Choroid plexus epithelial cell (primary cell): ENCODE measurements at places on chromosomes 7 and 10.

DNA sequence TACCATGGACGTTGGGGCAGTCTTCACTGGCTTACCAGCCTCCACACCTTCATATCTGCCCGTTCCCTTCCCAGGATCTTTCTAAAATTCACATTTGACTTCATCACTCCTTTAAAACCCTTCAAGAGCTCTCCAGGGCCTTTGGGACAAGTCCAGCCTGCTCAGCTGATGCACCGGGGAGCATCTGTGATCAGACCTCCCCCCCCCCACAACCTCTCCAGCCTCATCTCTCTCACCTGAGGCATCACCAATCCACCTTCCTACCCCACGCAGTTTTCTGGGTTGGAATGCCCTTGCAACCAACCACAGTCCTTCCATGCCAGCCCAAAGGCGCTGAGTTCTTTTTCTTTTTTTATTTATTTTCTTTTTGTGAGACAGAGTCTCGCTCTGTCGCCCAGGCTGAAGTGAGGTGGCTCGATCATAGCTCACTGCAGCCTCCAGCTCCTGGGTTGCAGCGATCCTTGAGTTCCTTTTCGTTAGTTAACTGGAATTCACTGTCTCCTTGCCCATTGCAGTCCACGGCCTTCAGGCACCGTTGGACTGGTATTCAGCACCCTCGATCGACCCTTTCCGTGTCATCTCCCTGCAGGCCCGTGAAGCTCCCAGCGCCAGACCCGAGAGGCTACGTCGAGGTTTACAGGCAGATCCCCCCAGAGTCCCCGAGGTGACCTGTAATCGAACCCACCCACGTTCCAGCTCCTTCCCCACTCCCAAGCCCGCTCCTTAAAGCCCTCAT is 654 bp downstream of the ALKBH4 start:
- DNase-seq = peak; percentile 40

- peak; percentile 65 for DNase-seq
Measured at GRCh38 chr10:125768219-125768855, 7.3 kb downstream of the MMP21 start.

DNA sequence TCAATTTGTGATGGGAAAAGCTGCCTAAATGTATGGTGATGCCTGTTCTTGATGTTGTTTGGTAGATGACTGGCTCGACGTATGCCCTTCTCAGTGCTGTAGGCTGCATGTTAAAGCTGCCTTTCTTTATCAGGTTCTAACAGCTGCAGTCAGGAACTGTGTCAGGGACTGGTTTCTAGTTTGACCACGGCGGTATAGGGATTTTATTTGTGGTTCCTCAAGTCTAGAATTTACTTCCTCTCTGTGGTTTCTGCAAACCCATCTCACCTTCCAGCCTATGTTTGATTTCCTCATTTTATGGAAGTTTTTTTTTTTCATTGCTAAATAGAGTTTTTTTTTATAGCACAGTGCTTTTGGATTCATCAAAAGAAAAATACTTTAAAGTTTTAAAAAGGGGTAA is 26.5 kb downstream of the LMTK2 start:
- peak; percentile 36 for DNase-seq

- DNase-seq = peak; percentile 34
Measured at GRCh38 chr10:101997803-101998202, 58.2 kb downstream of the ARMH3 start.

DNA sequence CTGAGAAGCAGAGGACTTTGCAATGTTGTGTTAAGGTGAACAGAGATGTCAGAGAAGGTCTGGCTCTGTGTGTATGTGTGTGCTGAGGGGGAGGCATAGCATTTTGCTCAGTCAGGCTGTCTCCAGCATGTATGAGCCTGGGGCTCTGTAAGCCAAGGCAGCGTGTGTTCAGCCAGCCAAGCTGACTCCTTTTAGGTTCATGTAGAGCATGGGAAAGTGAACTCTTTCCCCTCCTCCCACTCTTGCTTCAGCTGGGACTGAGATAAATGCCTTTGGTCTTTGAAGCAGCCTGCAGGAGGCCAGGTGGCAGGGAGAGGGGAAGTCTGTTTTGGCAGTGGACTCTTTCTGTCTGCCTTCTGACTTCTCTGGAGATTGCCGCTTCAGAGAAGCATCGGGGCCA is 3.8 kb downstream of the SFXN2 start:
- DNase-seq = peak; percentile 93

DNA sequence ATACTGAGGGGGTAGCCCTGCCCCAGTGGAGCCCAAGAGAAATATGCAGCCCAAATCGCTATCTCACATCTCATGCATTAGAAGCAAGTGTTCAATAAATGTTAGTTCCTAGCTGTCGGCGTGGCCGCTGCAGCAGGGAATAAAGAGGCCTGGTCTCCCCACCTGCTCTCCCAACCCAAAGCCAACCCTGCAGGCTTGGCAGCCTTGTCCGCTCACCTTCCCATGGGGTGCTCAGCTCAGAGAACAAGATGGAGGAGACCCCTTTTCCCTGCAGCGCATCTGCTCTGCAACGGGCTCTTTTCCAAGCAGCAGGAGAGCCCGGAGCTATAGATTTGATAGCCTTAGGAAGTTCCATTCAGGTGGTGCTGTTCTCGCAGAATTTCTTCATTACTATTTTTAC is 12.0 kb upstream of the DOCK1 start:
- DNase-seq = no peak

- no peak for DNase-seq
Measured at GRCh38 chr7:29224726-29225125, 30.2 kb downstream of the CHN2 start.

GRCh38 chr10:133210398-133211140 is 19.4 kb upstream of the UTF1 start:
- no peak for DNase-seq

DNA sequence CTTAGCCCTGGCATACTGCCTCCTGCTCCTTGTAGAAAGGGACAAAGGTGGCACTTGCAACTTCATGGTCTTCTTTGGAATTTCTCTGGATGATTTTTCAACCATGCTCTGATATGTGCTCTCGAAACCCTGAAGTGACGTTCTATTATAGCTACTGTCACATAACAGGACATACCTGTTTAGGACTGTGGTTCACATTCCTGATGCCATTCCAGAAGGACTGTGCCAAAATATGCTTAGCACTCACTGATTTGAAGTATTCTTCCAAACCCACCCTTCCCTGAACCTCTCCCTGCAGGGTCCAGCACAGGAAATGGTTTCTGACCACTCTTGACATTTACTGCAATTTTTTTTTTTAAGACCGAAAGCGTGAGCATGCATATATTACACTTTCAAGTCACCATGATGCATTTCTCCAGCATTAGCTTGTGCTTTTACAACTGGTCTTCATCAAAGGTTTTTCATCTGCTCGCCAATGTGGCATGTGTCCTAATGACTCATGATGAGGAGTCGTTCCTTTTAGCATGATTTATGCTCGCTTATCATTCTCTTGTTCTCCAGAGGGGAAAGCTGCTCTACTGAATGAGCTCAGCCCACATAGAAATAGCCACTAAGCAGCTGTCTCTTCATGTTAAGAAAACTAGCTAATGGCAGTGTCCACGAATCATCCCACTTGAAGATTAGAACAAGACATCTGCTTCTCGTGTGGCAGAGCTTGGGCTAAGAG is 135.2 kb downstream of the ADAM12 start:
- peak; percentile 94 for DNase-seq

GRCh38 chr10:22250897-22251660 is 33.3 kb upstream of the EBLN1 start:
- peak; percentile 27 for DNase-seq
